ENCODE measurements at places on chromosomes 2 and 18.

DNA sequence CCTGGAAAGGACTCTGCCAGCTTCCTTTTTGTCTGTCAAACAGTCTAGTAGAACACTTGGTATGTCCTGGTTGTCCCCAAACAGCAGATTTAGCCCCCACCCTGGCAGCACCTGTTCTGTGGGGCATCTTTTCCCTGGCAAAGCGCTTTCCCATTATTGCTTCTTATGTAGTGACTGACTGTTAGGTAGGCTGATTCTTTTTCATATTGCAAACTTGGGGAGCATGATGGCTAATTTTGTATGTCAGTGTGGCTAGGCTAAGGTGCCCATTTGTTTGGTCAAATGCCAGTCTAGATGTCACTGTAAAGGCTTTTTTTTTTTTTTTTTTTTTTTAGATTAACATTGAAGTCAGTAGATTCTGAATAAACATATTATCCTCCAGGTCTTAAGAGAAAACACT is 140.2 kb downstream of the MYCN start:
- DNase-seq, result no peak

DNA sequence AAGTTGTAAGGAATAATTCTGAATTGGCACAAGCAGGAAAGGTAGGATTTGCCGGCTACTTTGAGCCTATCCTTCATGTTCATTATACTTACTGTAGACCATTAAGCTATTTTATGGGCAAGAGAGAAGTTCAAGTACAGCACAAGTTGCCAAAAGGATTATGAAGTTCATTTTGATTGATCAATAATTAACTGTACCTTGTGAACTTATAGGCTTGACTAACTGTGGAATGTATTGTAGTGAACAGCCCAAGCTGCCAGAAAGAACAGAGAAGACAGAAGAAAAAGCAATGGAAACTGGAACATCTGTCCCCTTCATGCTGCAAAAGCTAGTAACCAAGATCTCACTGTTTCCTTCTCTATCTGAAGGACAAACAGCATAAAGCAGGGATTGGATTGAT is 810.1 kb upstream of the ZEB2 start:
- DNase-seq, result no peak

- no peak for DNase-seq
Measured at GRCh38 chr2:49754381-49754780, 600.1 kb upstream of the FSHR start.

- DNase-seq, result no peak
Measured at GRCh38 chr18:53458944-53459580, 765.4 kb downstream of the MBD2 start.

- no peak for DNase-seq
Measured at GRCh38 chr2:199440118-199440517, 17.6 kb downstream of the SATB2 start.

DNA sequence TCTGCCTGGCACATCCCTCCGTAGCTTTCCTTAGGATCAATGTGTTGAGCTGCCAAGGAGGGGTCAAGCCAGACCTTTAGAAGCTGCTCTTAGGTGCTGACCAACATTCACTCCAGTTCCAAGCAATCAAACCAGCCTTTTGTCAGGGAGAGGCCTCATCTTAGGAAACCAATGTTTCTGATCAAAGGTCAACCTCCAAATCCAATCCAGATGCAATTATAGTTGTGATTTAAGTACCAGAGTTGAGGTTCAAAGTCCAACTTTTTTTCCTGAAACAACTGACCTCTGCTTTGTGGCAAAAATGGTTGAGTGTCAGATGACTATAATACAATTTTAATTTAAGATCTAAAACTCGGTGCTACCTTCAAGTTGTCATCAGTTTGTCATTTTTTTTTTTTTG is 303.4 kb downstream of the ALK start:
- no peak for DNase-seq

DNA sequence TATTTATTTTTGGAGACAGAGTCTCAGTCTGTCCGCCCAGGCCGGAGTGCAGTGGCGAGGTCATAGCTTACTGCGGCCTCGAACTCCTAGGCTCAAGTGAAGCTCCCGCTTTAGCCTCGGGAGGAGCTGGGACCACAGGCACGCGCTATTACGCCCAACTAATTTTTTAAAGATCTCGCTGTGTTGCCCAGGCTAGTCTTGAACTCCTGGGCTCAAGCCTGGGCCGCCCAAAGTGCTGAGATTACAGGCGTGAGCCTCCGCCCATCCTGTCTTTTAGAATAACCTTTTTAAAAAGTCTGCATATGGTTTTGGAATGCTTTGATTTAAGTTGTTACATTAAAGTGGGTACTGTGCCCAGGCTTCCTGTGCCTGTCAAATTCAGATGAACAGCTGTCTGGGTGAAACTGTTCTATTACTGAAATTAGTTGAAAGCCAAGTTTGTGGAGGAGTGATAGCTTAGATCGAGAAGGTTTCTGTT is 944 bp downstream of the RAB3GAP1 start:
- peak; percentile 6 for DNase-seq

- no peak for DNase-seq
Measured at GRCh38 chr2:8636041-8636491, 45.8 kb upstream of the ID2 start.

GRCh38 chr18:6414723-6415417 is at the start of gene L3MBTL4:
Gene L3MBTL4 (minus strand): TSS chr18:6414911. CDS start chr18:6311625, 103,286 bp downstream.
- no peak for DNase-seq

GRCh38 chr2:98805412-98806171 is 74.7 kb upstream of the MGAT4A start:
- DNase-seq, result no peak

GRCh38 chr2:120443946-120444345 is 98.0 kb downstream of the INHBB start:
- DNase-seq, result no peak

- no peak for DNase-seq
Measured at GRCh38 chr18:26757263-26758019, 108.1 kb downstream of the AQP4 start.

DNA sequence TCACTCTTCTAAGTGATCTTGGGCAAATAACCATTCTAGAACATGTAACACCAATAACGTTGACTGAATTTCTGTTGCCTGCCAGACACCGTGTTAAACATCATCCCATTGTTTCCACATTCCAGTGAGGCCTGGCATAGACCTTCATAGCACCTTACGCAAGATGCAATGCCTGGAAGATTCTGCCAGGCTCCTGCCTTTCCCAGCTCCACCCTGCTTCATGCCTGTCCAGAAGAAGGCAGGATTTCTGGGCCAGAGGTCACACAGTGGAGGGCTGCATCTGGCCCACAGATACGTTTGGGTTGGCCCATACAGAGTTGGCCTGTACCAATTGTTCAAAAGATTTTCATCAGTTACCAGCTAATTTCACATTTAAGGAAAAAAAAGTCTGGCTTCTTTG is 46.3 kb downstream of the EN1 start:
- no peak for DNase-seq

- DNase-seq, result peak; percentile 71
Measured at GRCh38 chr2:233053928-233054784, 6.0 kb upstream of the INPP5D start.

DNA sequence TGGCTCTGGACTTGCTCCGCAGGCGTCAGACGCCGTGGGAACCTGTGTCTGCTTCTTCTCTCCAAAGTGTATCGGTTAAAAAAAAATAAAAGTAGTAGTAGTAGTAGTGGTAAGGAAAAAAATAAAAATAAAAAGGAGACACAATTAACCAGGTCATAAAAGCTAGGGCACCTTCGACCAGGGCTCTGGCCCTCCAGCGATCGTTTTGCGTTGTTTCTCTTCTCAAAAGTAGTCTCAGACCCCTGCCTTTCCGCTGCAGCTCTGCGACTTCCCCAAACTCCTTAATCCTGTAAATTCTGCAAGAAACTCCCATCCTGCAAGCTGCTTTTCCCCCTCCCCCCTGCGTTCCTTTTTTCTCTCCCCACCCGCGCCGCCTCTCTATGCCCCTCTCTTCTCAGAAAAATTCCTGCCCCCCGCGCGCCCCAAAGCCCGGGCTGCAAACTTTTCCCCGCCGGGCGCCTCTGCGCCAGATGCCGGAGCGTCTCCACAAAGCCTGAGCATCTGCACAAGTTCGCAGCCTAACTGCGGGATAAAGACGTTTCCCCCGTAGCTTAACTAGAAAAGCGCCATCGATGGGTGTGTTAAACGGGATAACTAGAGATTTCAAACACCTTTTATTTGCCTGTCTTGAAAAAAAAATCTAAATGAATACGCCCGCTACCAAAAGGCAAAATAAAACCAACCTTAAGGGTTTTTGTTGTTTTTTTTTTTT is 1.8 kb upstream of the SALL3 start:
- DNase-seq, result no peak

- peak; percentile 90 for DNase-seq
Measured at GRCh38 chr2:12716282-12717190, at the start of gene TRIB2. Gene TRIB2 (plus strand): TSS chr2:12716936. CDS start chr2:12718308, 1,372 bp downstream.

DNA sequence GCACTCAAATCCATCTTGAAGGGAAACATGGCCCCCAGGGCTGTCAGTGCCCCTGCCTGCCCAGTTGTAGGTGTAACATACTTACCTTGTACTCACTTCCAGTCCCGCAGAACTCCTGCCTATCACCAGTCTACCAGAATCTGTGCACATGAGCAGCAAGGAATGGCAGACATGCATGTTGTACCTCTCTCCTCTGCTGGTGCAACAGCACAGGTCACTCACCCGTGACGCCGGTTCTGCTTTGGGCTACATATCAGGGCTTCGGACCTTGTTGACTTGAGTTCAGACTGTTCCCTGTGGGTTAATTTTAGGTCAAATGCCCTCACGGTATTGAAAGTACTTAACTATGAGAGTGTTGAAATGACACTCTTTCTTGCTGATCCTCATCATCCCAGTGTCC is 215.7 kb downstream of the TPGS2 start:
- DNase-seq, result no peak

GRCh38 chr2:236250909-236251579 is 13.2 kb downstream of the ASB18 start:
- no peak for DNase-seq

GRCh38 chr2:79729532-79729931 is 216.7 kb downstream of the CTNNA2 start:
- DNase-seq, result no peak

- no peak for DNase-seq
Measured at GRCh38 chr2:216741223-216741593, 45.9 kb upstream of the IGFBP5 start.

DNA sequence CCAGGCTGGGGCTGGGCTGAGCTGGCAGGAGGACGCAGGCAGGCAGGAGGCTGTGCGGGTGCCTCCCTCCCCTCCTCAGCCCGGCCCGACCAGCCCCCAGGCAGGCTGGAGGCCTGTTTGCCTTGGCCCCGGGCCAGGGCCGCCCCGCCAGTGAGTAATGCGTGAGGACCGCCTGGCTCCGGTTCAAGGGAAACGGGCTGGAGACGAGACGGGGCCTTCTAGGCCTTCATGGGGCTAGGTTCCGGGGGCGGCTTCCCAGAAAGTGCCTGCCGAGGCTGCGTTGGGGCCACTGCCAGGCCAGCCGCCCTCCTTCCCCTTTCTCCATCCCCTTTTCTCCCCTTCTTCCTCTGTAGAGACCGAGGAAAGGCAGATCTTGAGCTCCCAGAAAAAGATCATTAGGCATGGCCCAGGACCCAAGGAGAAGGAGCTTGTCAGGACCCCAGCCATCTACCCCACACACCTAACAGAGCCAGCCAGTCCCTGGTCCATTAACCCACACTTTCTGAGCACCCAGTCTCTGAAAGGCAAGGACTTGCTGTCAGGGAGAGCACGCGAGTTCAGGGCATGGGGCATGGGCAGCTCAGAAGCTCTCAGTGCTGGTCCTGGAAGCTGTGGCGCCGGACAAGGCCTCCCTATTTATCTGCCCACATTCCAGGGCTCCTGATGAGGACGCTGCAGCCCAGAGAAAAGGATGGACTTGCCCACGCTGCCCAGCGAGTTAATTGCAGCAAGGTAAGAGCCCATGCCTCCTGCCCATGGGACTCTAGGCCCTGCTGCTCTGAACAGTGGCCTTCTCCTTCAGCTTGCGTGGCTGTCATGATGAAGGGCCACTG is 48.5 kb downstream of the SMAD7 start:
- no peak for DNase-seq

GRCh38 chr18:48662011-48662661 is 123.3 kb downstream of the CTIF start:
- no peak for DNase-seq

GRCh38 chr2:86238354-86238753 is 39.1 kb downstream of the MRPL35 start:
- DNase-seq, result peak; percentile 16

- DNase-seq, result no peak
Measured at GRCh38 chr2:16189029-16189835, 248.9 kb downstream of the MYCN start.

DNA sequence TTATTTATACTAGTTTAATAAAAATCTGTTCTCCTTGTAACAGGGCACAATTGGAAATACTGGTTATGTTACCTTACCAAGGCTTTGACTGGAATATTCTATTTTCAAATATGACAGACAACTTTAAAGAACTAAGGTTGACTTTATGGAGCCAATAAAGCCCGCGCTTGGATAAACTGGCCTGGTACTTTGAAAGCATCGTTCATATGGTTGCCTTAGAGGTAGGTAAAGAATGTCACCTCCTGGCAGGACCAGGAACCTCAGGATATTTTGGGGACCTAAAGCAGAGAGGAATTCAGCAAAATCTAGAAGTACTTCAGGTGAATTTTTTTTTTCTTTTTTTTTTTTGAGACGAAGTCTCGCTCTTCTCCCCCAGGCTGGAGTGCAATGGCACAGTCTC is 71.2 kb upstream of the CREB1 start:
- DNase-seq, result no peak

- no peak for DNase-seq
Measured at GRCh38 chr18:57836557-57836956, 33.4 kb upstream of the ATP8B1 start.

DNA sequence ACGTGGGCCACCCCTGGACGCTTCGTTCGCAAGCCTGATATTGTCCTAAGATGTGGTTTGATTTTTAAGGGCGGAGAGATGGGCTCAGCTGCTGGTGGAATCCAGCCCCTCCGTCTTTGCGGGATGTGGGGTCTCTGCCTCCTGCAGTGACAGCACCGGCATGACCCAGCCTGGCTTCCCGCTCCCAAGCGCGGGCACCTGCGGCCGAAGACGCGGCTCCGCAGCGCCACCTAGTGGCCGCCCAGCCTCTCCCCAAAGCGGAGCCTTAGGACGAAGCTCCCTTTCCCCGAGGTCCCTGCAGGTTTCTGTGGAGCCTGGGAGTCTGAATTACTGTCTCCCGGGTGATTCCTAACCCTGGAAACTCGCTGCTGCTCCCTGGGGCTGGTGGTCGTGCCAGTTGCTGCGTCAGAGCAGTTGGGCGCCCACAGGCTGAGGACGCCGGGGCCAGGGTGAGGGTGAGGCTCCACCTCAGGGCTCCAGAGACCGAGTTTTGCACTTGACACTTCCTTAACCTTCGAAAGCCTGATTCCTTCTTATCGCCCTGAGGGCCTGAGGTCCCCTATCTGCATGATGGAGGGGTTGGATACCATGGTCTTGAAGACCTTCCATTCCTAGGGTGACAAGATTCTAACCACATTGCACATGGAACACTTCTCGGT is 137.5 kb downstream of the TPO start:
- DNase-seq, result peak; percentile 57

DNA sequence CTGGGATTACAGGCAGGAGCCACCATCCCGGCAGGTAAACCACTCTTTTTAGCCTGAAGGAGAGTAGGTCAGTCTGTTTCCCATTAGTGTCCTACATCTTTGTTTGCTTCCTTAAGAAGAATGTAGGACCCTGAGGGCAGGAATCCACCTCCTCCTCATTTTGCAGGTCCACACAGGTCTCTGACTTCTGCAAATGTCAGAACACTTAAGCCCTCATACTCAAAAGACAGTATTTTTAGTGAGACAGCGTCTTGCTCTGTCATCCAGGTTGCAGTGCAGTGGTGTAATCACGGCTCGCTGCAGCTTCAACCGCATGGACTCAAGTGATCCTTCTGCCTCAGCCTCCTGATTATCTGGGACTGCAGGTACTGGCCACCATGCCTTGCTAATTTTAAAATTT is 9.3 kb downstream of the PSTPIP2 start:
- DNase-seq, result no peak

Measured in activated CD4-positive, alpha-beta T cell treated with anti-CD3 and anti-CD28 coated beads, Interleukin-2, amount 50 U/mL, for 1 hour (primary cell).